ENCODE measurements at places on chromosomes 7 and 10. TPM values are rescaled to one million over a fixed set of nuclear protein-coding genes. Genes with fewer than 3 reads are reported as not detected.

Gene FBXL15
- total RNA-seq = 14.5 TPM

Gene GLI3
- not detected for total RNA-seq

Gene CPXM2
- total RNA-seq = not detected

Gene TMEM140
- total RNA-seq = 4.5 TPM

Gene SKIDA1
- 0.05 TPM for total RNA-seq

Gene ESYT2
- total RNA-seq = 59.1 TPM

Gene MMP21
- total RNA-seq = not detected

Gene ABCB4
- not detected for total RNA-seq

Gene PRSS37
- not detected for total RNA-seq

Gene PRSS2
- not detected for total RNA-seq

Gene SEMA3E
- total RNA-seq = not detected

Gene MOGAT3
- not detected for total RNA-seq

Gene PKD2L1
- total RNA-seq = not detected

Gene ELFN1
- total RNA-seq = not detected

Gene ZNF212
- 15.0 TPM for total RNA-seq

Gene POT1
- 27.1 TPM for total RNA-seq

Gene SORBS1
- 0.73 TPM for total RNA-seq

Gene NFE2L3
- 80.1 TPM for total RNA-seq

Measured in activated T-helper 1 cell treated with anti-CD3 and anti-CD28 coated beads, Interleukin-12 subunit alpha, Interleukin-12 subunit beta, Interleukin-2, Interleukin-4 antibody, amounts not matched to agents 30 ng/mL and 10 ng/mL and 1 ng/mL, durations not matched to agents 14 hours and 24 hours and 36 hours (primary cell).